NCI-H2171 (cell line): ENCODE measurements at places on chromosomes 1 and 21.

GRCh38 chr1:12056331-12056841, 6.7 kb upstream of the TNFRSF8 start:
- DNase-seq: no peak

GRCh38 chr1:207217778-207218511, 103.5 kb upstream of the CD55 start:
- no peak for DNase-seq

- no peak for DNase-seq
Observed at GRCh38 chr1:175073061-175073460, 5.4 kb downstream of the TNN start.

- no peak for DNase-seq
Observed at GRCh38 chr1:193613041-193613440, 426.6 kb upstream of the B3GALT2 start.

DNA sequence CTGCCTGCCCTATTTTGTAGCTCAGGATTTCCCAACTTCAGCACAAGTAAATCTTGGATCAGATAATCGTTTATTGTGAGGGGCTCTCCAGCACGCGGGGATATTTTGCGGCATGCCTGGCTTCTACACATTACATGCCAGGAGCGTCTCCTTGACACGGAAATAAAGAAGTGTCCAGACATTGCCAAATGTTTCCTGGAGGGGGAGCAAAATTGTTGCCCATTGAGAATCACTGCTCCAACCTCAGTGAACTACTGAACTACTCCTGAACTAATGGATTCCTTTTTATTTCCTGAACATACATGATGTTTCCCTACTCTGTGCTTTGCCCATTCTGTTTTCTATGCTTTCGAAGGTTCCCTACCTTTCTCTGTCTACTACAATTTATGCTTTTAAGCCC, 1359.1 kb upstream of the ADGRL2 start:
- no peak for DNase-seq

DNA sequence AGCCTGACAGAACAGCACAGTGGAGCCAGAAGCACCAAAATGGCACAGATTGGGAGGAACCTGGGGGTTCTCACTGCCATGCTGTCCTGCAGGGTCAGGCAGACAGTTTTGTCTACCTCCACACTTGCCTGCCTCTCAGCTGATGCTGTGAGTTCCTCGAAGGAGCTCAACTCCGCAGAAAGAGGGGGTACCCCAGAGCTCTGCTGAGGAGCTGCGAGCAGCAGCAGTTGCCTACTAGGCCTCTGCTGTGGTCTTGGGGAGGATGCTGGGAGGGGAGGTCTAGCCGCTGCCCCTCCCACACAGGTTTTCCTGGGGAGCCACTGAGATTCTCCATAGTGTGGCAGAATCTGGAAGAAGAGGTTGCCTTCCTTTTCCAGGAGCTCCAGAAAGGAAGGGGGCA, 192.5 kb downstream of the FOXD2 start:
- DNase-seq: no peak

GRCh38 chr21:46455575-46456385, 2.9 kb upstream of the DIP2A start:
- no peak for DNase-seq

GRCh38 chr21:29184037-29184436, 53.6 kb downstream of the MAP3K7CL start:
- DNase-seq: no peak

DNA sequence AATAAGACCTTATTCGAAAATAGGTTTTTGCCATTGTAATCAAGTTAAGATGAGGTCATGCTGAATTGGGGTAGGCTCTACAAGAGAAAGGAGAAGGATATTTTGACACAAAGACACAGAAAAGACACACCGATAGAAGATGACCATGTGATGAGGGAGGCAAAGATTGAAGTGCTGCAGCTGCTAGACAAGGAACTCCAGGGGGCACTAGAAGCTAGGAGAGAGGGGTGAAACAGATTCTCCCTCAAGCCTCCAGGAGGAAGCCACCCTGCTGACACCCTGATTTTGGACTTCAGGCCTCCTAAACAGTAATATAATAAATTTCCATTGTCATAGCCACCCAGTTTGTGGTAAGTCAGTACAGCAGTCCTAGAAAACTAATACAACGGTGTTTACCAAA, 506.8 kb upstream of the CAMK1G start:
- peak; percentile 7 for DNase-seq

DNA sequence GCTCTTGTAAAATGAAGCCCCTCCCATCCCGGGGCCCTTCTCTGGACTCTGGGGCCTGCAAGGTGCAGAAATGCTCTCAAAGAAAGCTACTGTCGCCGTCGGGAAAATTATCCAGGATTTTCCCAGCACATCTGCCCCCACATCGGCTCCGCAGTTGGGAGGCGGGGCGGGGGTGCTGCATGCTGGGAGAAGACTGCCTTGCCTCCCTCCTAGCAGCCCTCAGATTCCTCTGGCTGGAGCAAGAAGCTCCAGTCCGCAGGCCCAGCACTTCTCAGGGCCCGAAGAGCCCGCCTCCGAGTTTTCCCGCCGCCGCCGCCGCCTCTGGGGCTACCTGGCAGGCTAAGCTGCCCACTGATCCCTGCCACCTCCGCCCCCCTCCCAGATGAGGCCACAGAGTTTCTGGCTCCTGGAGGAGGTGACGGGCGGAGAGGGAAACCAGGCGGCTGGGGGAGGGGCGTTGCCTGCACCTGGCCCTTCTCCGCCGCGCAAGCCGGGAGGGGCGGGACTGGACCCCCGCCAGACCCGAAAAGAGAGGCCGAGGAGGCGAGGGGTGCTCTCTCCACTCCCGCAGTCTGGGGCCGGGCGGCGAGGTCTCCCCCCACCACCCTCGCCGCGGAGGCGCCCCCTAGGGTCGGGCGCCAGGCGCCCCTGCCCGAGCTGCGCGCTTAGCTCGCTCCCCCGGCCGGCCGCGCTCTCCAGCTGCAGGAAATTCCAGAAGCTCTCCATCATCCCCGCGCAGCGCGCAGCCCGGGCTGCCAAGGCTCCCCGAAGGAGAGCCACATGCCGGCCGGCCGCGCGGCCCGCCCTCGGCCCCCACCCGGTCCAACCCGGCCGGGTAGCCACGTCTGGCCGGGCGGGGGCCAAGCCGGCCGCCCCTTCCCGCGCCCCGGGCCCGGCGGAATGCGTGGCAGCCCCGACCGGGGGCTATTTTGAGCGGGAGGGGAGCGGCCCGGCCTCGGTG, 28.8 kb downstream of the AHDC1 start:
- peak; percentile 64 for DNase-seq

GRCh38 chr1:53728702-53729455, 10.1 kb downstream of the GLIS1 start:
- no peak for DNase-seq

GRCh38 chr1:56457756-56458375, 121.5 kb downstream of the PLPP3 start:
- no peak for DNase-seq

DNA sequence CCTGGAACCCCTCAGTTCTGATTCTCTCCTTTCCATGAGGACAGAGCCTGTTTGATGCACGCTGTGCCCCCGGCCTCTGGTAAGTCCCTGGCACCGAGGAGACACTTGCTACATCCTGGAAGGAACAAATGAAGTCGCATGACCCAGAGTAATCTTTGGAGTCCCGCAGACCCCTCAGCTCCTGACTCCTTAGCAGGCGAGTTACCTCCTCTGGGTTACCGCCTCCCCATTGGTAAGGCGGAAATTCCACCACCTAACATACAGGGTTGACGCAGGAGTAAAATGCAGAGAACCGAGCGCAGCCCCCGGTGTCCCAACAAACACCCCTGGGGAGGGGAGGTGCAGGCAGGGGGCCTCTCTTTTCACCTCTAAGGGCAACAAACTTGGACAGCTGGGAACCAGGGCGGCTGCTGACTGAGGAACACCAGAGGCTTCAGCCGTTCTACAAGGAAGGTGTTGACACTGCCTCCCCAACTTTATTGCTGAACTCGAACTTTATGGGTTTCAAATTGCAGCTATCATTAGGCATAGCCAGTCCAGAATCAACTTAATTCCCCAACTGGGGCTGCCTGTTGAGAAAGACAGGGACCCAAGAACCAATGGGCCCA, 115.3 kb upstream of the IFFO2 start:
- DNase-seq: no peak

DNA sequence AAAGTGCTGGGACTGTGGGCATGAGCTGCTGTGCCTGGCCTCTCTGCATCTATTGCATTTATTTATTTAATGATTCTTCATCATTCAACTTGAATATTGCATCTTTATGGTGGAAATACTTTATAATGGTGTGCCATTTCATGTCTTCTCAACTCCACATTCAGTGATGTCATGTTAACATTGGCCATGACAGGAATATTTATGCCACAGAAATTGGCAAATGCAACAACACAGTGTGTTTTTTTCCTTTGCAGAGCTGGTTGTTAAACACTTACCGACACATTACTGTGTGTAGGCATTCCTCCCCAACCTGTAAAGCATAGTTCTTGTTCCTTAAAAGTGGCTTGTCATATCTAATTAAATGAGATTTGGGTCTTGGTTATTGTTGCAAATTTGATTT, 57.4 kb upstream of the WDR26 start:
- DNase-seq: no peak

DNA sequence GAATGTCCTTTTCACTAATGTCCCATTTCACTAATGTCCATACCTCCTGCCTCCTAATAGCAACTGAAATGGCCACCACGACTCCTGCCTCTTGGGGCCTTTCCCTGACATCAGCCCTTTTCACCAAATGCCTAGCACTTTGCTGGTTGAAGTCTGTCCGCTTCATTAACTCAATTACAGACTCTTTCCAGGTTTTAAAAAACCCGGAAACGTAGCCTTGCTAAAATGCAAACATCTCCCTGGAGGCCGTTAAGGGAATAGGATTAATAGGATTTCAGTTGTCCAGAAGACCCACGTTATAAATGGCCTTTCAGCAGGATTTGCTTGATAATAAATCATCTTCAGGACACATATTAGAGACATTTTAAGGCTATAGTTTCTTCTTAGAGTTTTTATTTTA, 25.7 kb upstream of the ERO1B start:
- no peak for DNase-seq

DNA sequence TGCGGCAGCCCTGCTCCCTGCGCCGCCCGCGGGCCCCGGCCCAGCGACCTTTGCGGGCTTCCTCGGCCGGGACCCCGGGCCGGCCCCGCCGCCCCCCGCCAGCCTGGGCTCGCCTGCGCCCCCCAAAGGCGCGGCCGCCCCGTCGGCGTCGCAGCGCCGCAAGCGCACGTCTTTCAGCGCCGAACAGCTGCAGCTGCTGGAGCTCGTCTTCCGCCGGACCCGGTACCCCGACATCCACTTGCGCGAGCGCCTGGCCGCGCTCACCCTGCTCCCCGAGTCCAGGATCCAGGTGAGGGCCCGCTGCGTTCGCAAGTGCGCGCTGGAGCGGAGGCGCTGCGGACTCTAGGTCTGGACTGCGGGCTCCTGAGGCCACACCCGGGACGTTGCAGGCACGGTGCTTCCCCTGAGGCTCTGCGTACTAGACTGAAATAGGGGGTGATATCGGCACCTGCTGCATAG, 351 bp downstream of the MIXL1 start:
- no peak for DNase-seq

DNA sequence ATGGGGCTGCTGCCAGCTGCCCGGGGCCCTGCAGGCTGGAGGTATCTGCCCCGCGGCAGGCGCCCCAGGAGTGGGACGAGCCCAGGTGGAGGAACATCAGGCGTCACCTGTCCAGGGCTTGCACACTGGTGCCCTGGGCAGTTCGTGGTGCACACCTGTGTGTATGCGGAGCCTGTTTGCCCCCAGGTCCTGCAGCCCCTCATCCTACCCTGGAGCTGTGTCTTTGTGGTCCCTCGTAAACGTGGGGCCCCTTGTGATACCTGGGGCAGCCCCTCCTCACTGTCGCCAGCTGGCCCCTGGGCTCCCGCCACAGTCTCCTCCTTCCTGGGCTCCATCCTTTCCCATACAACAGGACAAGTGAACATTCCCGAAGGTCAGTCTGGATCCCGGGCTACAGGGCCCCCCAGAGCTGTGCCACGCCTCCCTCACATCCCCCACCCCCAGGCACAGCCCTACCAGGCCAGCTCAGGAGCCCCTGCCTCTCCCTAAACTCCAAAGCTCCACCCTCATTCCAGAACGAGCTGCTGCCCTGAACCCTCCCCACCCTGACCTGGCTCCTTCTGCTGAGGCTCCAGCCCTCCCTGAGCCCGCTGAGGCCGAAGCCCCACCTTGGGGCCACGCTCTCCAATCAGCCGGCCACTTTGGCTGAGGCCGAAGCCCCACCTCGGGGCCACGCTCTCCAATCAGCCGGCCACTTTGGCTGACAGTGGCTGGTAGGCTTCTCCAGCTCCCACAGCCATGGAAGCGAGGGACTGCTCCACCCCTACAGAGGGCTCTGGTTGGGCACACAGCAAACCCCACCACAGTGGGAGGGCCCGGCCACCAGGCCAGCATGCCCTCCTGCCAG, 42.6 kb downstream of the UBE2G2 start:
- no peak for DNase-seq

- no peak for DNase-seq
Observed at GRCh38 chr1:60809204-60809980, 273.0 kb upstream of the NFIA start.

DNA sequence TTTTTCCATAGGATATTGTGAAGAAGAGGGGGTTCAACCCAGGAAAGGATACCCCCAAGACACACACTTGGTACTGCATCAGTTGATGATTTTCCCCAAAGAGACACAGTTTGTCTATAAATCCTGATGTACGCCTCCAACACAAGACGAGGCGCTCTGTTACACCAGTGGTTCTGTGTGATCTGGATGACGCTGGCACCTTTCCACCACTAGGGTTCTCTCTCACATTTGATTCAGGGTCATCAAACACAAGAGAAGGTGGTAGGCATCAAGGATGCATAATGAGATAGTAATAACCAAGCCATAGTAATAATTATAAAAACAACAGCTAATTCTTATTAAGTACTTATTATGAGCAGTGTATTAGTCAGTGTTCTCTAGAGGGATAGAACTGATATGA, 508.8 kb upstream of the ZP4 start:
- DNase-seq: no peak

- no peak for DNase-seq
Observed at GRCh38 chr1:55825461-55825860, 610.3 kb upstream of the USP24 start.

- DNase-seq: no peak
Observed at GRCh38 chr1:226993814-226994585, 53.9 kb downstream of the COQ8A start.

DNA sequence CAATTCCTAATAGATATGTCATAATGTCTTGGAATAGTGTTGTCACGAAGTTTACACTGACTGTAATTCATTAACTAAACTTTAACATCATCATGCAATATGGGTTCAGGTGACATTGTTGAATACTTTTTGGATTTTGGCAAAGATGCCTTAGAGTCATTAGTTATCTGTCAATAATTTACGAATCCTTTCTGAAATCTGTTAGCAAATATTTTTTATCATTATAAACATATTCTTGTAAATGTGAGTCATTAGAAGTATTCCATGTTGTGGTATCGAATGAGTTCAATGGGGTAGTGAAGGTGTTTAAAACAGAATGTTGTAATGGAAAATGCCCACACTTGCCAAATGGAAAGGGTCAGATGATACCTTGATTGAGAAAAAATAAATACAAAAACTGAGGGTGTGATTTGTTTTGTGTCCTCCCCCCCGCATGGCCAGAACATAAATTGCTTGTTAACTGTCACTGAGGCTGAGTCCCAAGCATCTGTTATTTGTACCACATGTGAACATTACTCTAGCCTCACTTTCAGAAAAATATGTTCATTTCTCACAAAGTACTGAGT, 5.2 kb upstream of the NR5A2 start:
- DNase-seq: no peak
